ENCODE measurements at places on chromosomes 1 and 21. TPM values are rescaled to one million over a fixed set of nuclear protein-coding genes. Genes with fewer than 3 reads are reported as not detected.
A peak's percentile ranks its signal among the peaks of the same experiment; 100 is the strongest.

MTF1 gene
- 4.1 TPM for total RNA-seq

RNU1-4 gene
- total RNA-seq = under 0.01 TPM

HES5 gene
- total RNA-seq = not detected

MPZ gene
- 2.2 TPM for total RNA-seq

RAP1GAP gene
- total RNA-seq = 0.29 TPM

AMY1B gene
- not detected for total RNA-seq

GBP5 gene
- total RNA-seq = under 0.01 TPM

NR1I3 gene
- not detected for total RNA-seq

LHX4 gene
- total RNA-seq = not detected

PALMD gene
- 5.6 TPM for total RNA-seq

DNA sequence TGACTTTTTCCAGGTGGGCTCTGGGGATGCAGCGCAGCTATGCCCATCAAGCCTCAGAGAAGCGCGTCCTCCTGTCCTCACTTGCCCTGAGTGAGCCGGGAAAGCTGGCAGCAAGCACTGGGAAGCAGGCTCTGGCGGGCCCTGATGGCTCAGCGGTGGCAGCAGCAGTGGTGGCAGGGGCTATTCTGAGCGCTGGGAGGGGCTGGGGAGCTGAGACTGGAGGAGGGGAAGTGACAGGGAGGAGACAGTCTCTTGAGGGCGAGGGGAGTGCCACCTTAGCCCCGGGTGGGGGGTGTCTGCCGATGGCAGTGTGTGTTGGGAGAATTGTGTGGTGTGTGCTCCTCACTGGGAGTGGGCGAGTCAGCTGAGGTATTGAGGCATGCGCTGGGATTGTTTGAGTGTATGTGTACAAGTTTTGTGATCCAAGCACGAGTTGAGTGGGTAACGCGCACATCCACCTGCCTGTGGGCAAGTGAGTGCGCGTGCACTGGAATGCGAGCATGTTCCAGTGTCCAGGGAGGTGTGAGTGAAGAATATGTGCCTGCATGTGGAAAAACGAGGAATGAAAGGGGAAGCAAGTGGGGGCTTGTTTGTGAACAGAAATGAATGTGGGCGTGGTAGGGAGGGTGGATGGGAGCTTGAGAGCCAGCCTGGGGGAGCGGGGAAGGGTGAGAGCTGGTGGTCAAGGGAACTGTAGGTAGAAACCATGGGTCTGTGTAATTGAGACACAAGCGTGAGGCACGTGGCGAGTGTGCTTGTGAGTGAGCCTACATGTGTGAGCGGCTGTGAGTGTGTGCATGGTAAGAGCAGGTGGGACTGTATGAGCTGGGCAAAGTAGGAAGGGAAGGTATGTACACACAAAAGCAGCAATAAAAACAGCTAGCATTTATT lies 2.9 kb upstream of the FOXO6 start:
- peaks cover 18% of the 10 kb centered on the region for H3K27me3 ChIP-seq
- DNase-seq = peak; percentile 81
- H3K36me3 ChIP-seq = no peaks in the 10 kb centered on the region
- no peak overlapping the region for H3K27ac ChIP-seq
- peaks cover 15% of the 10 kb centered on the region for H3K4me1 ChIP-seq

DNA sequence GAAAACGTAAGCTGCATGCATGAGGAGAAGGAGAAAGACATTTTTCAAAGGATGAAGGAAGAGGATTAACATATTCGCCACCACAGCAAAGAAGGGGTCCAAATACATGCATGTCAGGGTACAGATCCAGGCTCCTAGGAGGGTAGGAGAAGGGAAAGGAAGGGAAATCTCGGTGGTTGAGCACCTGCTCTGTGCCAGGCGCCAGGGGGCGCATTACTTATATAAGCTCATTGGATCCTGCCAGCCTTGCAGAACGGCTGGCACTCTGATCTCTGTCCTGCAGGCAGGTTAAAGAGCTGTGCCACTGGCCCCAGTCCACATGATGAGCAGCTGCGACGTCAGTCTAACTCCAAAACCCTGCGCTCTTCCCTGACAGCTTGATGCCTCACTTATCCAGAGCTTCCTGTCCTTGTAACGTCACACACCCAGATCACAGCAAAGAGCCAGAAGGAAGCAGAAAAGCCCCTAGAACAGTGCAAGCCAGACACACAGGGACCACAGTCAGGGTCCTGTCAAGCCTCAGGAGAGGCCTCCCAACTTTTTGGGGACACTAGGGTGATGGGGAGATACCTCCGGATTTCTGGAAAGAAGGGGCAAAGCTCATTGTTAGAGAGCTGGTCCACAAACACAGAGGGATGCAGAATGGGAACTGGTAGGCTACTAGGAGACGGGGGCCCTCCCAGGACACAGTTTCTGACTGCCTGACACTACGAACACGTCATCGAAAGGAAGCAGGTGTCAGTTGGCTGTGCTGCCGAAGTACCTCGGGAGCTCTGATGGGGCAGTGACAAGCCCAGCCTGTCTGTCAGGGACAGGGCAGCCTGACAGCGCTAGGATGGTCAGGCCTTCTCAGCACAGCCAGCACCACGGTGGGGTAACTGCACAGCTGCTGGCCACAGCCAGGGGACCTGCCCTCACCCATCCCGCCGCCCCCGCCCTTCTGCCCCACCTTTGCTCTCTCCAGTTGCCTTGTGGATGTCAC lies 99.1 kb downstream of the BEND5 start:
- no peak for DNase-seq
- H3K27me3 ChIP-seq = peaks cover 2% of the 10 kb centered on the region
- no peaks in the 10 kb centered on the region for H3K4me1 ChIP-seq
- H3K4me3 ChIP-seq = no peak overlapping the region
- no peaks in the 10 kb centered on the region for H3K36me3 ChIP-seq

- peaks cover 6% of the 10 kb centered on the region for H3K27me3 ChIP-seq
- H3K4me1 ChIP-seq = no peaks in the 10 kb centered on the region
- no peak for DNase-seq
- no peaks in the 10 kb centered on the region for H3K36me3 ChIP-seq
Observed at GRCh38 chr1:147091801-147092200, 80.5 kb downstream of the PRKAB2 start.

DNA sequence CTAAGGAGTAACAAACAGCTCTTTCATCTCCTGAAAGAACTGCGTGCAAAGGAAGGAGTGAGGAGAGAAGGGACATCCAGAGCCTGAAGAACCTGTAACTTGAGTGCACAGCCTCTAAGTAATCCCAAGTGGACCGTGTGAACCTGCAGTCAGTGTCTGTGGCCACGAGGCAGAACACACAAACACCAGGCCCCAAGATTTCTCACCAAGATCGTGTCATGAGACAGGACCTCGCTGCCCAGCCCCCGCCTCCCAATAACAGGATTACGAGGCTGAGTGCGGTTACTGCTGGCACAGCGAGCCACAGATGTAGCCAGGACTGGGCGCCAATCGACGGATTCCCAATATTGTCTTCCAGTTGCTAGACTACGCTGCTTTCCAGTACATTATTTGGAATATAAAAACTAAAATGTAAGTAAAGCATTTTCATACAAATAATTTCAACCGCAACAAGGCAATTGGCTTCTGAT lies 101.3 kb upstream of the SLC25A33 start:
- peak overlapping the region; percentile 60 for H3K27ac ChIP-seq
- peaks cover 21% of the 10 kb centered on the region for H3K4me1 ChIP-seq
- H3K27me3 ChIP-seq = no peaks in the 10 kb centered on the region
- H3K4me3 ChIP-seq = peak overlapping the region; percentile 34
- DNase-seq = peak; percentile 80
- no peaks in the 10 kb centered on the region for H3K36me3 ChIP-seq

DNA sequence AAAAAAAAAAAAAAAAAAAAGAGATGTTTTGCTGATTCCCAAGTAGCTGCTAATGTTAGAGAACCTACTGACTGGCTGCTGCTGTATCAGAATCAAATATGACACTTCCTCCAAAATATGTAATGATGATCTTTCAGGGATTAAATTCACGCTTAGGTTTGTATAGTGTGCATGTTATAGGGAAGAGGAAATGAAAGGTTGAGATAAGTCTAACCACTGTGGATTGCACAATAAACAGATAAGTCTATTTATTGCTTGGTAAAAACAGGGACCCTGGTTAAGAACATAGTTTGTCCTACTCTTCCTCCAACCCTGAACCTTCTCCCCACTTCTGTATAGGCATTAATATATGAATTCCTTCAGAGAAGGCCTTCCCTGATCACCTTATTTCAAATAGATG lies 13.2 kb downstream of the RC3H1 start:
- H3K27me3 ChIP-seq = no peaks in the 10 kb centered on the region
- DNase-seq = no peak
- no peaks in the 10 kb centered on the region for H3K36me3 ChIP-seq
- no peak overlapping the region for H3K27ac ChIP-seq

GRCh38 chr1:193326296-193326695 lies 139.9 kb upstream of the B3GALT2 start:
- DNase-seq = no peak
- no peak overlapping the region for H3K27ac ChIP-seq
- H3K36me3 ChIP-seq = no peaks in the 10 kb centered on the region
- peaks cover 7% of the 10 kb centered on the region for H3K4me1 ChIP-seq

GRCh38 chr1:229030630-229031029 lies 240.3 kb upstream of the RAB4A start:
- H3K27ac ChIP-seq = no peak overlapping the region
- H3K27me3 ChIP-seq = no peaks in the 10 kb centered on the region
- no peak overlapping the region for H3K4me3 ChIP-seq
- H3K4me1 ChIP-seq = no peaks in the 10 kb centered on the region
- no peak for DNase-seq
- H3K36me3 ChIP-seq = no peaks in the 10 kb centered on the region

DNA sequence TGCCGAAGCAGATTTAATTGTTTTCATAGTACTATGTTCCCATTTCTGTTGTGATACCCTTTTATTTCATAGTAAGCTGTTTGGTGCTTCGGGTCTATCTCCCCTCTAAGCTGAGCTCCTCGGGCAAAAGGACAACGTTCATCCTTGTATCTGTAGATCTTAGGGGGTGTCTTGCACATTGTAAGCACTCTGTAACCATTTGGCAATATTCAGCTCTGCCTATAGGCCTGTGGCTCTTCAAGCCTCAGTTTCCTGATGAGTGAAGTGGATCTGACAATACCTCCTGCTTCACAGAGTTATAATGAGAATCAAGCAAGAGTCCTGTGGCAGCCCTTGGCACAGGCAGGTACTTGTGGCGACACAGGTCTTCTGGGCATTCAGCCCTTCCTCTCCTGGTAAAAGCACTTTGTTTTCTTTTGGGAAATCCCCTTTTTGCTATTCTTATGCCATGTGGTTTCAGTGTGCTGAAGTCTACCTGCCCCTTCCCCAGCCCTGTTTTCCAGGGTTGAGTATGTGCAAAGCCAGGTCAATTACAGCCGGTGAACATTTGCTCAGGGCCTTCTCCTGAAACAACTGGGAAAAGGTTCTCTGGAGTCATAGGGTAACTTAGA lies 8.5 kb upstream of the EXO1 start:
- no peak overlapping the region for H3K4me3 ChIP-seq
- no peaks in the 10 kb centered on the region for H3K27me3 ChIP-seq

DNA sequence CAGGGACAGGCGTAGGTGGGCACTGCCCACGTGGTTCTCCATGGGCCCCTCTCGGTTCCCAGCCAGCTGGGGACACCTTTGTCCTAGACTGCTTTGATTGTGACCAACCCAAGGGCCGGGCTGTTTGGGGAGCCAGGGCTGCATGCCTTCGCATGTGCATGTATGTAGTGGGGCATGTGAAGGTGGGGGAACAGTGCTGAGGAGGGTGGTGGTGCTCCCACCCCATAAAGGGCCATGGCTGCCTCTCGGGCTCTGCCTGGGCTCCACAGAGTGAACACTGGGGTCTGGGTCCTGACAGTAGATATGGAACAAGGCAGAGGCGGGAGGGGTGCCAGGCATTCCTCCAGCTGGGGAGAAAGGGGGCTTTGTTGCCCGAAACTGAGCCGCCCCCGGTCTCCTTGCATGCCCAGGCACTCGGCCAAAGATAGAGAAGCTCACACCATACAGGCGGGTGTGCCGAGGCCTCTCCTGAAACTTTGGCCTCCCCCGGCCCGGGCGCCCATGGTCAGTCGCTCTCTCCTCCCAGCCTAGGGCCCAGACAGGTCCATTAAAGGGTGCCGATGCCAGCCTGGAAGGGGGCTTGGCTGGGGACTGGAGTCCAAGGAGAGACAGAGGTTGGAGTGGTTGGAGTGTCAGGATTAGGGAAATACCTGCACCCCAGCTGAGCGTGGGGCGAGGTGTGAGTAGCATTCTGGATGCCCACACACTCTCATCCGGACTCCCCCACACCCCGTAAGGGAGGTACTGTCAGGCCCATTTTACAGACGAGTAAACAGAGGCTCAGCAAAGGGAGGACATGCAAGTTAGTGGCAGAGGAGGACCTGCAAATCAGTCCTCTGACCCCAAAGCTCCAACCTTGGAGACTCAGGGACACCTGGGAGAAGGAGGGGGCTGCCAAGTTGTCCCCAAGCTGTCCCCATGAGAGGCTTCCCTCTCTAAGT lies 41.1 kb downstream of the EPHA2 start:
- no peaks in the 10 kb centered on the region for H3K36me3 ChIP-seq
- peak; percentile 39 for DNase-seq
- H3K4me1 ChIP-seq = peaks cover 39% of the 10 kb centered on the region

DNA sequence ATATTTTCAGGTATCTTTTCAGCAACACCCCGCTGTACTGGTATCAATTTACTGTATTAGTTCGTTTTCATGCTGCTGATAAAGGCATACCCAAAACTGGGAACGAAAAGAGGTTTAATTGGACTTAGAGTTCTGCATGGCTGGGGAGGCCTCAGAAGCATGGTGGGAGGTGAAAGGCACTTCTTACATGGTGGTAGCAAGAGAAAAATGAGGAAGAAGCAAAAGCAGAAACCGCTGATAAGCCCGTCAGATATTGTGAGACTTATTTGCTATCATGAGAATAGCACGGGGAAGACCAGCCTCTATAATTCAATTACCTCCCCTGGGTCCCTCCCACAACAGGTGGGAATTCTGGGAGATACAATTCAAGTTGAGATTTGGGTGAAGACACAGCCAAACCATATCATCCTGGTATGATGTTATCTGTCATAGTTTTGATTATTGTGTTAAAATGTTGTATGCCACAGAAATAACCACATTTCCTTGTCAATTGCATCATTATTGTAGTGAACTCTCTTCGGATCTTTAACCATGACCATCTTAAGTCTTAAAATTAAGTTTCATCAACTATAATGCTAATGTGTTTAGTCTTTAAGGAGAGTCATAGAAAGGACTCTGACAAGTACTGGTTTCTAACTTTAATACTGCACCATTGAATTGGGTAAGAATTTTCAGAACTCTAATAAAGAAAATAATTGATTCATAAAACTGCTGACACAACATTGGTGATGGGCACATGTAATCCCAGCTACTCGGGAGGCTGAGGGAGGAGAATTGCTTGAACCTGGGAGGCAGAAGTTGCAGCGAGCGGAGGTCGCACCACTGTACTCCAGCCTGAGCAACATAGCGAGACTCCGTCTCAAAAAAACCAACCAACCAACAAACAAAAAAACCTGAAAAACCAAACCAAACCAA lies 58.2 kb downstream of the TBX19 start:
- H3K36me3 ChIP-seq = no peaks in the 10 kb centered on the region
- H3K27ac ChIP-seq = no peak overlapping the region
- no peak overlapping the region for H3K4me3 ChIP-seq

GRCh38 chr1:76764638-76765454 lies 102.4 kb upstream of the ST6GALNAC5 start:
- no peaks in the 10 kb centered on the region for H3K4me1 ChIP-seq
- DNase-seq = no peak
- no peaks in the 10 kb centered on the region for H3K27me3 ChIP-seq
- H3K4me3 ChIP-seq = no peak overlapping the region
- no peak overlapping the region for H3K27ac ChIP-seq

GRCh38 chr1:162381383-162381782 lies at the start of gene C1orf226:
Gene C1orf226, plus strand, starts transcription at chr1:162381728. Its CDS starts 174 bp downstream, at chr1:162381902.
- DNase-seq = no peak
- H3K4me1 ChIP-seq = no peaks in the 10 kb centered on the region
- no peak within 1 kb of the TSS for H3K4me3 ChIP-seq
- no peak within 1 kb of the TSS for H3K27ac ChIP-seq
- peaks cover 4% of the 10 kb centered on the region for H3K27me3 ChIP-seq
